ENCODE measurements at places on chromosomes 12 and 14. TPM values are rescaled to one million over a fixed set of nuclear protein-coding genes. Genes with fewer than 3 reads are reported as not detected.

DNA sequence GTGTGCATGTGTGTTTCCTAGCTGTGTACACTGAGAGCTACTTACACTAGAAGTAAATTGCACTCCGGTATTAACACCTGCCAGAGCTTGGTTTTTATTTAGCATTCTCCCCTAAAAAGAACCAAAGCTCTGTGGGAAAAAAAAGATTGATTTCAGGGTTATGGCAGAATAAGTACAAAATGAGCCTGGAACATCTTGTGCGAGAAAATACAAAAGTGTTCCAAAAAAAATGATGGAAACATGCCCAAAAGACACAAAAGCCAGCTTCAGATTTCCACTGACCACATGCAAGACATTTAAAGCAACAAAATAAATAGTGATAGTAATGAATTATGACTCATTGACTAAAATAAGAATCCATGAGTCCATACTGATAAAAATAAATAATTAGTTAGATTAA, 188.3 kb downstream of the GXYLT1 start:
- no peak for ATAC-seq

- no peak for ATAC-seq
Measured at GRCh38 chr12:1842183-1842904, 22.0 kb downstream of the LRTM2 start.

TSPAN9 gene
- 28.0 TPM for total RNA-seq

DNA sequence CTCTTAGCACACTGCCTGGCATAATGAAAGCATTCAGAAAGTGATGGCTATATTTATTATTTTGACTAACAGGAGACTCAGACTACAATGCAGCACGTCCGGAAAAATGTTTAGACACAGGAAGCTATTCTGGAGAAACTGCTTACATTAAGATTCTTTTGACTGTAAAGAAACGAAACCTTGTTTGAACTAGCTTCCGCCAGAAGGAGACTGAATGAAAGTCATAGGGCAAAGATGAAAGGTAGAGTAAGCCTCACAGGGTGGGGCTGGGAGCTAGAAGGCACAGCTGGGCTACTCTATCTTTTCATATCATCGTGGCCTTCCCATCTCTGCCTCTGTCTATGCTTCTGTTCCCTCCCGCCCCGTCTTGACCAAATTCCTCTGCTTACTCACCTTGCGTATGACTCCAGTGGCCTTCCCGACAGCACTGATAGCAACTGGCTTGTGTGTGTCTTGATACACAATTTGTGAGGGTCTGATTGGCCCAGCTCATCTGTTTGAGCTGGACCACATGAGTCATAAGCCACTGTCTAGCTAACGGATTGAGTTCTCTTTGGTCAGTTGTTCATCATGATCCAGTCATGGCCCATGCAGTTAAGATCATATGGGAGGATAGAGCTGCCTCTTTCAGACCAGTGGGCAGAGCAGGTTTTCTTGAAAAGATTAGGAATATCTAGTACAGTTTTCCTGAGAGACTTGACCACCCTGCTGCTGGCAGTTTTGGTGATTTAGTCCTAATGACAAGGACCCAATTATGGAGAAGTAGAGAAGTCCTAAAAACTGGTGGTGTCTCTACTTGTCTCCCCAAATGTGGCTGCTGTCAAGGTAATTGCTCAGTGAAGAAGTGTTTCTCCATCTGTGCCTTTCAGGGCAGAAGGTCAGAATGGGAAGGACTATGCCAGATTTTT, 151.5 kb upstream of the SLC38A2 start:
- ATAC-seq: peak; percentile 79

DNA sequence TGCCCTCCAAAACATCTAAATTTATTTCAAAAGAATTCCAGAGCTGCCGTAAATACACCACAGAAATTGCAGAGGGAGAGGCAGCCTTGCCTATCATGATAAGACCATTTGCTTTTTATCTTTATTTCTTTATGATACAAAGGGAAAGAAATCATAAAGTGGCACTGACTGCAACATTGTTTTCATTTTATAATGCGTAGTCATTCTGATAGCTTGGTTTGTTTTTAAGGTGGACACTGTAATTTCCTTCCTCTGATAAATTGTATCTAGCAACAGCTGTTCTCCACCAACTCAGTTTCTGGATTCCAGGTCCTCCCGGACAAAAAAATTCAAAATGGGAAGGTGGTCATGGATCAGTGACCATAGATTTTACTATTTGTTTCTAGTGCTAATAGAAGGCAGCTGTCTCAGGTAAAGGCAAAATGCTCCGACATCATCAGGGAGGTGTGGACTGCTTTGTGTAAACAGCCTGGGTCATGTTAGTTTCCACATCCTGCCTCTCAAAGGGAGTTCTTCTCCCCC, 623 bp upstream of the TSPAN8 start:
- ATAC-seq: no peak

GRCh38 chr12:47882781-47883546, 21.8 kb downstream of the VDR start:
- ATAC-seq: no peak
